ENCODE measurements at places on chromosomes 16 and 17. TPM values are rescaled to one million over a fixed set of nuclear protein-coding genes. Genes with fewer than 3 reads are reported as not detected.

PDF gene
- 6.2 TPM for total RNA-seq

GCGR gene
- not detected for total RNA-seq

TAT gene
- not detected for total RNA-seq

DNAH2 gene
- total RNA-seq: 0.56 TPM

PRAC1 gene
- not detected for total RNA-seq

SLC35G6 gene
- not detected for total RNA-seq

SULT1A3 gene
- 1.9 TPM for total RNA-seq

ZNF785 gene
- total RNA-seq: 7.3 TPM

MRPS7 gene
- total RNA-seq: 76.9 TPM

FNDC8 gene
- total RNA-seq: not detected

OMG gene
- total RNA-seq: not detected

SCRN2 gene
- 18.2 TPM for total RNA-seq

NR1D1 gene
- total RNA-seq: 0.77 TPM

Data from regular cardiac myocyte (primary cell).